ENCODE measurements at places on chromosomes 6 and 20. TPM values are rescaled to one million over a fixed set of nuclear protein-coding genes. Genes with fewer than 3 reads are reported as not detected.

- DNase-seq: no peak
Measured at GRCh38 chr6:139497345-139497961, 123.0 kb upstream of the CITED2 start.

DNA sequence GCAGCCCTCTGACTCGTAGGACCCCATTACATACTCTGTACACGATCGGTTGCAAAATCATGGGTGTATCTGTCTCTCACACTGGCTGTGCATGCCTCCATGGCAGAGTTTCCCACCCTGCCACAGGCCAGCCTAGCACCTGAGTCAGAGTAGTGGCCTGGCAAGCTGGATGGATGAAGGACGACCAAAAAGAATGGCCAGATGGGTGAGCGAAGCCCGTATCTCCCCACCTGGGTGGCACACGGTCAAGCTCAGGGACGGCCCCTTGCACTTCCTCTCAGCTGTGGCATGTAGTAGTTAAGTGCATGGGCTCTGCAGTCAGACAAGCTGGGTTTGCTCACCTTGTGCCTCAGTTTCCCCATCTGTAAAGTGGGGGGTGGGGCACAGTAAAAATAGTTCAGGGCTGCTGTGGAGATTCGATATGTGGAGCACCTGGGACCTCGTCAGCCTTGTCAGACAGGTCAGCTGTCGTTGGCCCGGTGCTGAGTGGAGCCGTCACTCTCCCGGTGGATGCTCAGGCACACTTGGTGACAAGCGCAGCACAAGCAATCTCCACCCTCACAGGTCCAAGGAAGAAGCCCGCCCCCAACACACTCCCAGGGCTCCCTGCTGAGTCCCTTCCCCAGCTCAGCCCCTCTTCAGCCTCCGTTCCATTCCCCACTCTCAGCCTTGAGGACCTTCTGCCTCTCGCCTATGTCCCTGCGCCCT lies 12.6 kb downstream of the CPNE5 start:
- DNase-seq: no peak

DNA sequence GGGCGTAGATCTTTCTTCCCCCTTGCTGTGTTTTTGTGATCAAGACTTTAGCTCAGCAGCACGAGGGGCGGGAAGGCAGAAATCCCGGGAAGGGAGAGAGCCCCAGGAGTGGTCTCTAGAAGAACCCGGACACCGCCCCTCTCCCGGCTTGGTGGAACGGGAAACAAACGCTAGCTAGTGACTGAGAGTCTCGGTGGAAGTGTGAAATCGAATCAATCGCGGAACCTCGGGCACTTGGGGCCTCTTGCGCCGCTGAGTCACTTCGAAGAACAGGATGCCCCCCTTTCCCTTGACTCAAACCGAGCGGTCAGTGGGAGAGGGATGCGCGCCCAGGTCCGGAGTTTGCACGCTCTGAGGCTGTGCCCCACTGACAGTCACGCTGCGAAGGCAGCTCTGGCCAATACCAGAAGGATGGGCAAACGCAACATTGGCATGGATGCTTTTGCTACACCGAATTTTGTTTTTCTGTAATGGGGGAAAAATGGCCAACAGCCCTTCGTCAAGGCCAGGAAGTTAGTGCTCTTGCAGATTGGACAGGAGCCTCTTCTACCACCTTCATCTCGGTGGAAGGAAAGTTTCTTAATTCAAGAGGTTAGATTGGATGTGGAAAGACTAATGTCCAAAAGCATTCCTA lies 1.6 kb upstream of the OLIG3 start:
- no peak for DNase-seq

Gene SAMD5
- total RNA-seq: not detected

Gene VSX1
- total RNA-seq: not detected

Gene HUS1B
- 0.27 TPM for total RNA-seq

DNA sequence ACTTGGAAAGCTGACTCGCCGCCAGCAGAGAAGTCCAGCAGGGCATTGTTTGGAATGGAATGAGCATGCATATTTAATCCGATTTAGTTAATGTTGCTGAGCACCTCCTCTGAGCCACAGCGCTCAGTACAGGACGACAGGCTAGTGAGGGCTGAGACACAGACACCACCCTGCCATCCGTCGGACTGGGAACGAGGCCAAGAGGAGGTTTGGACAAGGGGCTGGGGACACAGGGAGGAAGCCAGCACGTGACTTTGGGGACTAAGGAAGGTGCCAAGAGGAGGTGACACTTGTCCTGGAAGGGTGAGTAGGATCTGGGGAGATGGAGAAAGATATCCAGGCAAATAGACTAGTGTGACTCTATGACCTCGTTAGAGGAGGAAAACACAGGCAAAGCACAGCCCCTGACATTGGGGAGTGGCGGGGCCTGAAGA lies 152.5 kb upstream of the ECI2 start:
- DNase-seq: no peak

DNA sequence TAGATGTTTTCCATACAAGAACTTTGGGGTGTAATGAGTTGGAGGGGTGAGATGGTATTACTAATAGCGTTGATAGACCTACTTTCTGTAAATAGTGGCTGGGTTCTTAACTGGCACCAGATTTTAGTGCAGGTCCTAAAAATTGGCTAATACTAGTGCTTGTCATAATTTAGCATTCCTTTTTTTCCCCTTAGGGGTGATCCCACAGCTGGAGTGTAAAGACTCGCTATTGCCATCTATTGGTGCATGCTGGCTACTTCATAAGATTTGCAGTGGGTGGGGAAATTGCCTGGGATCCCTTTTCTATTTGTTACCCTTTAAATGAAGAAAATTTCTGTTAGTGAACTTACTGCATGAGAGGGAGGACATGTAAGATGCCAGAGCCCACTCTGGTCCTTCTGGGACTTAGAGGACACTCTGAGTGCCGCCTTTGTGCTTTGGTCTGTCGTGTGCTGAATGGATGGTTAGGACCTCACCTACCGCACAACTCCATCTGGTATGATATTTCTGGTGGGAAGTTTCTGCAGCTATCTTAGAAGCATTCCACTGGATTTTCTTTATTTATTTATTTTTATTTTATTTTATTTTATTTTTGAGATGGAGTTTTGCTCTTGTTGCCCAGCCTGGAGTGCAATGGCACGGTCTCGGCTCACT lies 195.5 kb downstream of the JARID2 start:
- DNase-seq: peak; percentile 72

Gene CBLN4
- not detected for total RNA-seq

- no peak for DNase-seq
Measured at GRCh38 chr6:118372413-118372812, 175.7 kb upstream of the PLN start.

GRCh38 chr20:57578476-57579165 lies 17.7 kb downstream of the PCK1 start:
- no peak for DNase-seq

Gene NR2E1
- total RNA-seq: not detected

- no peak for DNase-seq
Measured at GRCh38 chr20:53247468-53248103, 275.4 kb downstream of the TSHZ2 start.

DNA sequence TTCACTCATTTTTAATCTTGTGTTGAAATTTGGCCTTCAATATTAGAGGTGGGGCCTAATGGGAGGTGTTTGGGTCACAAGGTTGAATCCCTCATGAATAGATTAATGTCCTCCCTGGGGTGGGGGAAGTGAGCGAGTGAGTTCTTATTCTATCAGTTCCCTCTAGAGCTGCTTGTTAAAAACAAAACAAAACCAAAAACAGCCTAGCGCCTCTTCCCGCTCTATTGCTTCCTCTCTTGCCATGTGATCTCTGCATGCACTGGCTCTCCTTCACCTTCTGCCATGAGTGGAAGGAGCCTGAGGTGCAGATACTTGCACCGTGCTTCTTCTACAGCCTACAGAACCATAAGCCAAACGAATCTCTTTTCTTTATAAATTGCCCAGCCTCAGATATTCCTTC lies 89.6 kb upstream of the SLC35F1 start:
- DNase-seq: no peak

Gene LIME1
- 6.3 TPM for total RNA-seq

Gene IRF4
- not detected for total RNA-seq

GRCh38 chr20:17584689-17585088 lies 14.8 kb downstream of the DSTN start:
- no peak for DNase-seq

Gene EFCAB8
- total RNA-seq: not detected

DNA sequence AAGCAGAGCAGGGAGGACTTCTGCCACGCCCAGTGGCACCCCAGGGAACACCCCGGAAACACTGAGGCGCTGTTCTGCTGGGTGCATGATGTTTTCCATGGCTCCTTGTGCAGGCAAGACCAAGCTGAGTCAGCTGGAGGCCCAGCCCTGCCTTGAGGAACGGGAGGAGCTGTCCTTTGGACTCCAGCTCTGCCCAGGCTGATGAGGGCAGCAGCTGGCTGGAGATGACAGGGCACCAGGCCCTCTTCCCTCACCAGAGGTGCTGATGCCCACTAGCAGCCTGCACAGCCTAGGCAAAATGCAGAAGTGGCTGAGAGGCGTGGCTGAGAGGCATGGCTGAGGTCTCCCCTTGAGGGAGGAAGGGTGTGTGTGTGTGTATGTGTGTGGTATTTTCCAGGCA lies 2.4 kb downstream of the C6orf132 start:
- peak; percentile 28 for DNase-seq

Gene PGC
- total RNA-seq: not detected

Gene STX11
- total RNA-seq: 0.34 TPM

DNA sequence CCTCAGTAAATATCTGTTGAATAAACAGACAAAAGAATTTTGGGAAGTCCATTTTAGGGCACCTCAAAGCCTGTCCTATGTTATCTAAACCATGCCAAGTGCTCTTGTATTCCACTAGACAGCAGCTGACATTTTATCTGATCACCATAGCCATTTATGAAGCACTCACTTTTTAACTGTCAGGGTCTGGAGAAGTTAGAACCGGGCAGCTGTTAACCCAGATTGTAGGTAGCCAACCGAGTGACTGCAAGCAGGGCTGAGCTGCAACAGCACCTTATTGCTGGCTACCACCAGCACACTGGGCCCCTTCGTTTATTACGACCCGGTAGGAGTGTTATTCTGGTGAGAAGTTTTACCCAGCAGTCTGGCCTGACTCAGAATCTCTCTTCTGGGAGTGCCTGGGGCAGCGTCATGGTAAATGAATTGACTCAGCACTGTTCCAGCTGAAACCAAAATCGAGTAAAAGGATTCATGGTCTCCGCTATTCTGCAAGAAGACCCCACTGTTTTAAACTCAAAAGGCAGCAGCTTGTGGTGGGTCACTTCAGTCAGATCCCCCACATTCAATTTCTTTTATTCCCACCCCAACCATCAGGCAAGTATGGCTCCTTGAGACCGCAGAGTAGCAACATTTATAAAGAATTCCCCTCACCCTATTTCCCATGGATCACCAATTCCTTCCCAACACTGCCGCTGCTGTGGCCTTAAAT lies 1.7 kb downstream of the UBE2V1 start:
- peak; percentile 76 for DNase-seq

- no peak for DNase-seq
Measured at GRCh38 chr6:114154812-114155211, 183.9 kb upstream of the HDAC2 start.

DNA sequence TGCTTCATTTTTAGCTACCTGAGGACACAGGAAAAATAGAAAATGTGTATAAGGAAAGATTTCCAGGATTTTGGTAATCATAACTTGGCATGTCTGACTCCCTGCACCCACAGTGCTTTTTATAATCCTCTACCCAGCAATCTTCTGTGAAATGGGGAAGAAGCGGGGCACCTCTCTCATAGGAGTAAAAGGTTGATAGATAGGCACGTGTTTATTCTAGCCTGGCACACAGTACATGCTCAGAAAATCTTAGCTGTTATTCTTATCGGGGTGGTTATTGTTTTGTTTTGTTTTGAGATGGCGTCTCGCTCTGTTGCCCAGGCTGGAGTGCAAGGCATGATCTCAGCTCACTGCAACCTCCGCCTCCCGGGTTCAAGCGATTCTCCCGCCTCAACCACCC lies 87.7 kb upstream of the SALL4 start:
- no peak for DNase-seq

DNA sequence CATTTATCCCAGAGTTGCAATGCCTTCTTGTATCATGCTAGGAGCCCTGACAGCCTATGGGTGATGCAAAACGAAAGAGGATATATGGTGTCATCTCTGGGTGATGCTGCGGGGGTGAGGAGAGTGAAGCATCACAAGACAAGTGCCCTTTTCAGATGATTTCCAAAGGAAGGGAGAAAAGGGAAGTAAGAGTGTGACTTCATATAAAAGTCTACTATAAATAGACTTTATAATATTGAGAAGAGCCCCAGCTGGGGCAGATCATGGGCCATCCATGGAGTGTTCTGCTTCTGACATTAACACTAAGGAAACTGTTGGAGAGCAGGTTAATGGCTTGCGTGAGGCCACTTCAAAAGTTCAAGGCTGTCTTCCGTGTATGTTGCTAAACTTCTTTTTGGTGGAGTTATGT lies 4.4 kb downstream of the CD83 start:
- DNase-seq: no peak

DNA sequence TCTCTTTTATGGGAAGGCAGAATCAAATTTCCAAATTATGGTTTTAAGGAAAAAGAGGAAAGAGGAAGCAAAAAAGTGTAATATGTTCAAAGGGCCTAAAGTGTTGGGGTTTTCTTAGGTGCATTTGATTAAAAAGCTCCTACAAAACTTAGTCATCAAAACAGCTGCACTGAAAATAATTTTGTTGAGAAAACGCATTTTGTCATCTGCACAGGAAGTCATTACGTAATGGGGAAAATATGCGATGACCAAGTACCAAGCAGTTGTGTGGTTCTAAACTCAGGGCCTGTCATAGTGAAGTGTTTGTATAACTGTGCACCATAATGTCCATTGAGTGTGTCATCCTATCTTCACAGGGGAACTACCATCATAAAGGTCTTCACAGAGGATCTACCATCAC lies 15.6 kb downstream of the HAO1 start:
- peak; percentile 93 for DNase-seq

- no peak for DNase-seq
Measured at GRCh38 chr6:54252496-54252895, 55.7 kb upstream of the TINAG start.

DNA sequence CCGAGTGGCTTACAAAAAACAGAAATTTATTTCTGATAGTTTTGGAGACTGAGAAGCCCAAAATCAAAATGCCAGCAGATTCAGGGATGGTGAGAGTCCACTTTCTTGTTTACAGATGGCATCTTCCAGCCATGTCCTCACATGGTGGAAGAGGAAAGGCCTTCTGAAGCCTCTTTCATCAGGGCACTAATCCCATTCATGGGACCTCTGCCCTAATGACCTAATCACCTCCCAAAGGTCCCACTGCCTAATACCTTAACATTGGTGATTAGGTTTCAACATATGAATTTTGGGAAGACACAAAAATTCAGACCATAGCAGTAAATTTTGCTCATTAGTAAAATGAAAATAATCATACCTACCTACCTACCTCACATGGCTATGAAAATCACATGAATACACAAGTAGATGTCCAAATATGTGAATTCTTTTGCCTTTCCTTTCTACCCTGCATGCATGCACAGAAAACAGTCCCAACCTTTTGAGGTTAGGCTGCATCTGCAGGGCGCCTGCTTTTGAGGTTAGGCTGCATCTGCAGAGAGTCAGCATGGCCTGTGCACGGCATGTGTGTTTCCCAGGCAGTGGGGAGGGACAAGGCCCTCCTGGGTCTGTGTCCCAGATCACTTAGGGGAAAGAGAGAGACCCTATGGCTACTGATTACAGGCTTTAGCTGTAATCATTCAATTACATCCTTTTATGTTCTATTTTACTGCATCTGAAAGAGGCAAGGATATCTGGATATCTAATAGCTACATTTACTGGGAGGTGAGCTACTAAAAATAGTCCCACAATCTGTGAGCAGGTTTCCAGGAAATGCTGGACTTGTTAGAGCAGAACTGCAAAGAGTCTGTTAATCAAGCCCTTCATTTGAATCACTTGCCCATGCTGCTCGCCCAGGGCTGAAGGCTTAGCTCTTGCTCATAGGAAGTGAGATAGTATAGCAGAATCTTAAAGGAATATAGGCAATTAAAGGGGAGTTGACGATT lies 497.7 kb upstream of the MARCKS start:
- peak; percentile 59 for DNase-seq

- no peak for DNase-seq
Measured at GRCh38 chr6:95142661-95143335, 434.5 kb upstream of the MANEA start.

All from HFFc6 (cell line).